Stimulated activated CD8-positive, alpha-beta memory T cell treated with anti-CD3 and anti-CD28 coated beads, Interleukin-7, amount 100 ng/mL, for 1 hour (primary cell): ENCODE measurements at places on chromosomes 11 and 22.

- no peak for DNase-seq
Measured at GRCh38 chr22:29625090-29625825, 21.8 kb downstream of the NF2 start.

GRCh38 chr22:43796567-43796966 is 15.5 kb downstream of the EFCAB6 start:
- no peak for DNase-seq

DNA sequence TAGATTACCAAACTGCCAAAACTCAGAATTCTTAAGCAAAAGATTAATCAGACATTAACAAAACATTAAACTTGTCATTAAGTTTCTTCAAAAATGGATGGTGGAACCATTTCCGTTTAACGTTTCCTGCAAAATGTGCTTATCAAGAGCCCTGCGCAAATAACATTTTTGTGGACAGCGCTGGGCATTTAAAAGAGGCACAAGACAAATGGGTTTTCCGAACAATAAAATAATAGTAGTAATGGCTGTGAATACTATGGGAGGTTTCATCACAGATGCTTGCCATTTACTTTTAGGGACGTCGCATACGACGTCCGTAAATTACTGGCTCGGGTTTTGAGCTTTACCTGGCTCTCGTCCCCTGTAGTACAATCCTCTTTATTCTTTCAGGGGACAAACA is 1.1 kb downstream of the NPAT start:
- DNase-seq, result no peak

DNA sequence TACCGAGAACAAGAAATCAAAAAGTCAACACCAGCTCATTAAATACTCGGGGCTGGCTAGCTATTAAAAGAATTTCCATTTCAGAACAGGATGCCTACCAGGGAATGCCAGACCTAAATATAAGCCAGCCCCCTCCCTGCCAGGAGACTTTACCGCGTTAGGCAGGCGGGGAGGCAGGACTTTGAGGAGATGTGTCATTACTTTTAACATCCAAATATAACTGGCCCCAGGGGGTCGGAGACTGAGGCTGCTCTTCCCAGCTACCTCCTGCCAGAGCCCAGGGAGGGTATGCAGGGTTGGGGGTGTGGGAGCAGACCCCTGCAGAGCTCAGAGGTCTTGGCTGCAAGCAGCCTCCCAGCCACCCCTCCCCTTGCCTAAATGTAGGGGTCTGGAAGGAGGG is 183.5 kb downstream of the DSCAML1 start:
- DNase-seq, result no peak

DNA sequence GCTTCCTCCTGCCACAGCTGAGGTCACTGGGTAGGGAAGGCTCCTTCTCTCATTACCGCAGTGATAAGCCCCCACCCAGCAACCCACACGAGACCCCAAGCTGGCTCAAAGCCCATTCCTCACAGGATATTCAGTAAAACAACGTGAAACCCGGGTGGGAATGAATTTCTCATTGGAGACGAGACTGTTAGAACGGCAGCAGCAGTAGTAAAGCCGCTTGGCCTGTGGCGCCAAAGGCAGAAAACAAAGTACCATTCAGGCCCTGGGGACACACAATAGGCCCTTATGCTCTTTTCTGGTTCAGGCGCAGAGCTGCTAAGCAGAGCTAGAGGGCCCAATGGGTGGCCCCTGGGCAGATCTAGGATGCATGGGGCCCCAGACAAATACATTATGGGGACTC is 45.3 kb downstream of the PC start:
- DNase-seq, result no peak

DNA sequence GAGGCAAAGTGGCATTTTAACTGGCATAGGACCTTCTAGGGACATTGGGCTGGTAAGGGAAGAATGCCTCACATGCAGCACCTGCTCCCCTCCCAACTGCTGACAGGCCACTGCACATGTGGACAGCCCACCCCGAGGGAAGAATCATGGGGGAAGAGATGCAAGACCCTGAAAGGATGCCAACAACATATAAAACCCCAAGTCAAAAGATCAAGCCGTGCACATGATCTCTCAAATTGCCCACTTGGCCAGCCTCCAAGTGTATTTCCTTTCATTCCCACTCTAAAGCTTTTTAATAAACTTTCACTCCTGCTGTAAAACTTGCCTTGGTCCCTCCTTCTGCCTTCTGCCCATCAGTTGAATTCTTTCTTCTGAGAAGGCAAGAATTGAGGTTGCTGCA is 947.8 kb upstream of the CCDC90B start:
- DNase-seq, result no peak
